ENCODE measurements at places on chromosomes 12 and 14.

DNA sequence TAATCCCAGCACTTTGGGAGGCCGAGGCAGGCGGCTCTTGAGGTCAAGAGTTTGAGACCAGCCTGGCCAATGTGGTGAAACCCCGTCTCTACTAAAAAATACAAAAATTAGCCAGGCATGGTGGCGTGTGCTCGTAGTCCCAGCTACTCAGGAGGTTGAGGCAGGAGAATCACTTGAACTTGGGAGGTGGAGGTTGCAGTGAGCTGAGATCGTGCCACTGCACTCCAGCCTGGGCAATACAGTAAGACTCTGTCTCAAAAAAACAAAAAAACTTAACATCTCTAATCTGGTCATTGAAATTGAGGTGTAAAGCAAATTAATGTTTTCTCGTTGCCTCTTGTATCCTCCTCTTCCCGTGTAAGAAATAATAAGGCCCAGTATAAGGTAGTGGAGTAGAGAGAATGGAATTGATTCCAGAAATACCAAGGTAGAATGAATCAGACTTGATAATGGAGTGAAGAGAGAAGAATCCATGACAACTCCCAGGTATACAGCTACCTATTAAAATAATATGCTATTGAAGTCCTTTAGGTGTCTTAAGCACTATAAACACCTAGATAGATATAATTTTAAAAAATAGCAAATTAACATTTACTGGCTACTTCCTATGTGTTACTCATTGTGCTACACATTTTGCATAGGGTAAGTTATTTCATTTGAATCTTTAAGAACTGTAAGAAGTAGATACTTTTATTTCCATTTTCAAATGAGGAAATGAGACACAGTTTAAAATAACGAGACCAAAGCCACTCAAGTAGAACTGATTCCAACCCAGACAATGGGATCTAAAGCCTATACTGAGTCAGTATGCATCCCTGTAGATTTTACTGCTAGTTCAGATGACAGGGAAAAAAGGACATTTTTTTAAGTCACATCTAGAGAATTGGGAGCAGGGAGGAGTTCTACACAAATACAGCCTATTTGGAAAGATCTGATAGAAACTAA is 23.2 kb downstream of the RAP1B start:
- no peak for DNase-seq

DNA sequence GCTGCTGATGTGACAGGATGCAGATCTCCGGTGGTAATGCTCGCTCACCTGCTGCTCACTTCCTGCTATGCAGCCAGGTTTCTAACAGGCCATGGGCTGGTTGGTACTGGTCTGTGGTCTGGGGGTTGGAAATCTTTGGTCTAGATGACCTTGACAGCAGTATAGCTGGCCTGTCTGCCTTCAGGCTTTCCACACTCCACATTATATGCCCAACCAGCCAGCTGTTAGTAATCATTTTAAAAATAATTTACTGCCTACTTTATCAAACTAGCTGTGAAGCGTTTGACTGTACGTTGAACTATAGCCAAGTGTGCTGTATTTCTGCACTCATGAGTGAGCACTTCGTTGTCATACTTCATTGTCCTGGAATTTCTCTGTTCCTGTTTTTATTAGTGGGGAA is 424.0 kb upstream of the GARIN6 start:
- no peak for DNase-seq

DNA sequence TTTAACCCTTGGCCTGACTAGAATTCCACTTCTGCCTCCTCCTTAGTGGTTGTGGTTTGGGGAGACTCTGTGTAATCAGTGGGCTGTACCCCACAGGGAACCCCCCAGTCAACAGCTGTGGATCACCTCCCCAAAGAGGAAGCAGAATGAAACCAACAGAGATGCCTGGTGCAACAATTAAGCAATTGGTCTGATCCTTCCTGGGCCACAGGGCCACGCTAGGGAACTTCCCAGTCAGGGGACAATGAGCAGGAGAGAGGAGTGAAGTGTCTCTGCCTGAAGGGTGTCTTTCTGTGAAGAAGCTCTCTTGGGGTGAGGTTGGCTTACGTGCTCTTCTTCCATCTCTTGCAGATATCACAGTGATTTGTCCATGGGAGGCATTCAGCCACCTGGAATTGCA is 8.2 kb downstream of the PDE6H start:
- DNase-seq: no peak

DNA sequence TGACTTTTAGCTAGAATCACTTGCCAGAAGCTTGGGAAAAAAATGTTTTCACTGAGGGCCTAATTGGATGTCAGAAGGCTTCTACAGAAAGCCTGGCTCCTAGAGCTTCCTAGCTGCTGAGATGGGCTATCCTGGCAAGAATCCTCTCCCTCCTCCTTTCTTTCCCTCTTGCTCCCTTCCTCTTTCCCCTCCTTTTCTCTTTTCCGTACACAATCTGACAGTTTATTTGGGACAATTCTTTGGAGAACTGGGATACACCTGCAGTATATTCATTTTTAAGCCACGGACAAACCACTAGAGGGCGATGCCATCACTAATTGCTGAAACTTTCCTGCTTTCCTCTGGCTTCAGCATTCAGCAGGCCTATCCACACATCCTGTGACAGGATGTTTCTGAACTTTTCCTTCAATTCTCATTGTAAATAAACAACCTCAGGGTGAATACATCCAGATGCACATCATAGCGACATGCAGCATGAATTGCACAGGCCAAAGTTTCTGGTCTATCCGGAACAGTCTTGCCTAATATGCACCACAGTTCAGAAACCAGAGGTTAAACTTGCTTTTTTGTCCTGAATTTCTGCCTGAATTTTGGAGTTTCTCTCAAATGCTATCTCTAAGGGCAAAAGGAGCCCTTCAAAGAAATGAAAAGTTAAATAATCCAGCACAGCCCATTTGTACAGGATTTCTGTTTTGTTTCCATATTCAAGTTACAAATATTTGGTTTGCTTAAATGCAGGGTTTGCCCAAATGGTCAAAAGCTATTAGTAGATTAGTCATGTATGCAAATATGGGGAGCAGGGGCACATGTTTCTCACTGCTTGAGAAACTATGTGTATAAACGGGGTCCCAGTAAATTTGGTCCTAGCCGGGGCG is 142.8 kb downstream of the PAWR start:
- DNase-seq: no peak

DNA sequence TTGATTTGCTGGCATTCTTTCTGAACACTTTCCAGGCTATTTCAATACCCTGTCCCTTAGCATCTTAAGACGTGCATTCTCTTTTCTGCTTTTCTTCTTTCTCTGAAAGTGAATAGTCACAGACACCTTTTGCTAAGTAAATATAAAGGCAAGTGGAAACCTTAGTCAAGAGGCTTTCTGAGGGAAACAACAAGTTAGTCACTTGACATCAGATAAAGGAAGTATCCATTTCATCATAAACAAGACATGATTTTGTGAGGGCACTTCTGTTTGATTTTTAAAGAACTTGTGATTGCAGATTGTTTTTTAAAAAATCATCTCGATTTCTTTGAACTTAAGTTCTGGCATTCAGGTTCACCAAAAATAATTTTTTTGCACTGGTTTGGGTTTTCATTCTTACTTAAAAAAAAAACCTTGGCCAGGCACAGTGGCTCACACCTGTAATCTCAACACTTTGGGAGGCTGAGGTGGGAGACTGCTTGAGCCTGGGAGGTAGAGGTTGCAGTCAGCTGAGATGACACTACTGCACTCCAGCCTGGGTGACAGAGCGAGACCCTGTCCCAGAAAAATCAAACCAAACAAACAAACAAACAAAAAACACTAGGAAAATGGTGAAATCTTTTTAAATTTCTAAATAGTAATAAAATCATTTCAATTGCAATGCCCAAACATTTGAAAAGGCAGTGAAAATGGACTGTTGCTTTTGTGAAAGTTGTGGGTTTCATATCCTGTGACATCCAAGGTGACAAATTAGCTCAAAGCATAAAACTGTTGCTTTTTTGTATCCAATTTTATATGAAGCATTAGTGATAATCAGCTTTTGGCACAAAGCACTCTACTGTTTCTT is 8.3 kb upstream of the KLHL42 start:
- no peak for DNase-seq
